Stimulated activated naive B cell treated with anti-CD40 and anti-IgM and Interleukin-4, amounts not matched to agents 10 μg/mL and 1 μg/mL and 100 μg/mL, for 72 hours (primary cell): ENCODE measurements at places on chromosomes 13 and 19.

DNA sequence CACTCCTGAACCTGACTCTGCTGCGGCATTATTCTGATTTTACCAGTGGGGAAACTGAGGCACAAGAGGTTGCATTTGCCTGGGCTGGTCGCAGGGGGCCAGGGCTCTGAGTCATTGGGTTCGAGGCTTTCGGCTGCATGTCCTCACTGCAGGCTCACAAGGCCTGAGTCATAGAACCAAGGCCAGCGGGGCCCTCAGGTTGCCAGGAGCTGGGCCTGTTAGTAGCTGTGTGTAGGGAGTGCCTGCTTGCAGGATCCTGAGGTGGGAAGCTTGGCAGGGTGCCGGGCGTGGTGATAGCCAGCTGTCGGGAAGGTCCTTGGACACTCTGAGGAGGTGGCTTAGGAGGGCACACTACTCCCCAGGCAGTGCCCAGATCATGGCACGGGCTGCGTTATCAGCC lies 21.6 kb upstream of the F2RL3 start:
- DNase-seq, result no peak

GRCh38 chr13:49625392-49626079 lies 2.8 kb upstream of the ARL11 start:
- DNase-seq, result no peak

GRCh38 chr13:33285420-33286124 lies at the start of gene STARD13:
Gene STARD13, minus strand, starts transcription at chr13:33285755. Its CDS starts 117 bp downstream, at chr13:33285638.
- no peak for DNase-seq

DNA sequence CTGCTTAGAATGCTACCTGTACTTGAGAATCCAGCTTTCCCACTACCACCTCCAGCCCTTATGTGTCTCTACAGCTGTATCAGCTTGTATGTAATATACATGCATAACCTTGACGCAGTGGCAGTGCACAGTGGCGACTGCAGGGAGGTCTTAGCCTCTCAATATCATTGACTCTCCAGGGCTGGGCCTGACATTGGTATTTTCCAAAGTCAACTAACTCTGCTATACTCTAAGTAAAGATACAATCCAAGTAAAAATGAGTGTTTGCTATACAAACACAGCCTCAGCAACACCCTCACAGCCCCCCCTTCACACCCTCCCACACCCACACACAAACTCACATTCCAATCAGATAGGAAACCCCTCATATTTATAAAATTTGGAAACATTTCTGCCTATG lies 6.7 kb upstream of the UBL3 start:
- no peak for DNase-seq

GRCh38 chr13:100364591-100364990 lies 224.0 kb downstream of the GGACT start:
- DNase-seq, result no peak

DNA sequence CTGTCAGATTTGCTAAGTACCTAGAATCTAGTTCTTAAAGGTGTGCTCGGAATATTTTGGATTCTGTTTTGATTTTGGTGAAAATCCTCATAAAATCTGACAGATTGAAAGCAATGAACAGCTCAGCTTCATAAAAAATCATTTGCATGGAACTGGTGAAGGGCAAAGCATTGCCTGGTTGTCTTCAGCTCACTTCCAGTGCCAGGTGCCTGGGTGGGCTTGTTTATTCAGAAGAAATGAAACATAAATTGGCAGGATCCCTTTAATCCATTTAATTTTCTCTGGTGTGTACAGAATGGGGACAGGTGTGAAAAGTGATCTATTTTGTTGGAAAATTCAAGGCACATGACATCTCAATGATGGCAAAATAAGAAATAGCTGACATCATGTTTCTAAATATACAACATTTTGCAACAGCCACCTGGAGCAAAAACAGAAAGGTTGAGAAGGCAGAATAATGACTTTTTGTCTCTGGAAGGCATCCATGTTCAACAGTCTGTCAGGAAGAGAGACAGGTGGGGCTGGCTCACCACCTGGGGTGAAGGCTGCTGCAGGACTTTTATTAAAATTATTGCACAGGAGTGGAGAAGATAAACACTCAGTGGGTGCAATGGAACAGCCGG lies 52.2 kb downstream of the RFC3 start:
- DNase-seq, result no peak
